Activated naive CD4-positive, alpha-beta T cell treated with anti-CD3 and anti-CD28 coated beads, Interleukin-2, amount 10 ng/mL, durations not matched to agents 7 days and 5 days (primary cell): ENCODE measurements at places on chromosomes 16 and 17.

DNA sequence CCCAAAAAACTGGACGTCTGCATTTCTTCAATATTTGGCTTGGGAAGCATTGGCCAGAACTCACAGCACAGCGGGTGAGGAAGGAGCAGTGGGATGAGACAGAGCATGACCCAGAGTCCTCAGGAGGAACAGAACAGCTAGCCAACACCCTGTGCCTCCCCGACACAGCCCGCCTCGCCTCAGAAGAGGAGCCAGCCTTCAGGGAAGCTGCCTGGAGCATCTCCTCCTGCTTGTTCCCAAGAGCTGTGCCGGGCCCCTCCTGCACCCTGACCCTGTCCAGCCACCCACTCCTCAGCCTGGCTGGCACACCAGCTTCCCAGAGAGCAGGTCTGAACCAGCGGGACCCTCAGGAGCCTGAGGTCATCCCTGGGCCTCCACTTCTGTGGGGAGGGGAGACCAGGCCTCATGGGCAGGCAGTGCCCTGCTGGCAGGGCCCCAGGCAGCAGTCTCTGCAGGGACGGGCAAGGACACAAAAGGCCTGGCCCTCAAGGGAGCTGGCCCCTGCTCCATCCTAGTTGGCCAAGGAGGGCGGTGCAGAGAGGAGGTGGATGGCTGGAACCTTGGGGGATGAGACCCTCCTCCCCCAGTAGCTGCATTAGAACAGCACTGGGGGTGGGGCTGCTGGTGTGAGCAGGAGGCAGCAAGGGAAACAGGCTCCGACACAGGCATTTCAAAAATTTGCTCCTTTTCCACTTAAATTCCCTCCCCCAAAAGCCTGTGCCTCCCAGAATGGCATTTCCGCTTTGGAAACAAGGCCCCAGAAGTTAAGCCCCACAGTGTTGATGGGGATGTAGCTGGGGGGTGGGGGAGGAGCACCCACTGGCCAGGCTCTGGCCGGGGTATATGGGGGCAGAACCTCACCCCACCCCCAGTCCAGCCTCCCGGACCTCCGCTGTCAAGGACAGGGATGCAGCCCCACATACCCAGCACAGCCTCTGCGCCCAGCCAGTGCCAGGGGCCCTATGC lies 1.8 kb upstream of the BCAR1 start:
- DNase-seq = no peak

- no peak for DNase-seq
These were observed 35.5 kb upstream of the CMIP start for GRCh38 chr16:81409016-81409556.

- DNase-seq = no peak
These were observed 3.2 kb upstream of the IL17C start for GRCh38 chr16:88634994-88635670.

DNA sequence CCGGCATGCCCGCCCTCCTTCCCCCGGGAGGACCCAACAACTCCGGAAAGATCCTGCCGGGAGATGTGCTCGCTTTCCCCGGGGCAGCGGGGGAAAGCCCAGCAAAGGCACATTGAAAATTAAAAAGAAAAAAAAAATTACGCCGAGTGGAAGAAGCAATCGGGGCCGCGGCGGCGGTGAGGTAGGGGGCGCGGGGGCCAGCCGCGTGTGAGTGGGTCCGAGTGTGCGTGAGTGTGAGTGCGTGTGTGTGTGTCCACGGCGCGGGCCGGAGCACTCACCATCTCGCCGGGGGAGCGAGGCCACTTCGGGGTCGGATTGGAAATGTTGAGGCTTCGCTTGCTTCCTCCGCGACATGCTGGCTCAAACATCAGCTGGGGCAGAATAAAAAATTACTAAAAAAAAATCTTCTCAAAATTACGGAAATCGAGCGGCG lies at the start of gene SALL1:
Gene SALL1, minus strand, starts transcription at position 383 of the 433 bp plus-strand sequence. Its CDS starts 29 bp downstream, at position 354.
- no peak for DNase-seq

DNA sequence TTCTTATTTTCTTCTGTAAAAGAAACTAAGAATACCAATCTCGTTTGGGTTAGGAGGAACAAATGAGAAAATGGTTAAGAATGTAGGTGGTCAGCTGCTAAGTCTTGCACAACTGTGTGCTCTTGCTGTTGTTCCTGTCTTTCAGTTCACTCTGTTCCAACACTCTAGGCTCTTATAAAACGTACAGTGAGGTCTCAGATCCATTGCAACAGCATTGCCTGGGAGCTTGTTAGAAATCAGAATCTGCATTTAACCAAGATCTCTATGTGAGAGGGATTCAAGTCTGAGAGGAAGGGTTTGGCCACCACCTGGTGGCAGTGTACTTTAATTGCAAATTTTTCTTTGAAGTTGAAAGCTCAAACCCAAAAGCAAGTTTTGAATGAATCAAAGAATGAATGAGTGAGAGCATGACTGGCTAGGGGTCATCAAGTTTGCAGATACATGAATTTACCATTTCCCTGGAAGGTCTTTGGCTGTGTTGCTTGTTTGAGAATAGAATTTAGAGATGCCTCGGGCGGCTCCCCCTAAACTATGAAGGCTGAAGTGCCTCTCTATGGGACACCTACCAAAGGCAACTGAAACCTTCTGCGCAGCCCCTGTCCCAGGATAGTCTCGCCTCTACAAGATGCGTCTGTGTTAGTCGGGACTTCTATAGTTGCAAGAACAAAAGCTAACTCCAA lies 2.5 kb downstream of the ALOX15B start:
- DNase-seq = peak; percentile 67

- DNase-seq = no peak
These were observed 114.4 kb downstream of the SEC14L1 start for GRCh38 chr17:77254951-77255825.
